ENCODE measurements at places on chromosomes 13 and 19. TPM values are rescaled to one million over a fixed set of nuclear protein-coding genes. Genes with fewer than 3 reads are reported as not detected.

The PPM1N gene
- total RNA-seq, result not detected

The KIR3DL2 gene
- total RNA-seq, result not detected

The PTH2 gene
- not detected for total RNA-seq

DNA sequence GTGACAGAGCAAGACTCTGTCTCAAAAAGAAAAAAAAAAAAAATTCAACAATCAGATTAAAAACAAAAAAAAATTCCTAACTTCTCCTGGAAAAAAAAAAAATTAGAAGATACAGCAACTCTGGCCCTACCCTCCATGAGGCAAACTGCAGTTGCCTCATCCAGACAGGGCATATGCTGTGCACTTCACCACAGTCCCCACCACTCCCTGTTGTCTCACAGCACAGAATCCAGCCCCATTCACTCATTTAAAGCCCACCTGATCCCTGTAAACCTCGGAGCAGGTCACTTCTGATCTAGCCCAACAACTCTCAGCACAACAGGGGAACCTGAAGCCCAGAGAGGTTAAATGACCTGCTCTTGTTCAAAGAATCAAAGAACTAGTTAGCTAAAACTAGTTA is 24.9 kb downstream of the RHPN2 start:
- no peak for DNase-seq

DNA sequence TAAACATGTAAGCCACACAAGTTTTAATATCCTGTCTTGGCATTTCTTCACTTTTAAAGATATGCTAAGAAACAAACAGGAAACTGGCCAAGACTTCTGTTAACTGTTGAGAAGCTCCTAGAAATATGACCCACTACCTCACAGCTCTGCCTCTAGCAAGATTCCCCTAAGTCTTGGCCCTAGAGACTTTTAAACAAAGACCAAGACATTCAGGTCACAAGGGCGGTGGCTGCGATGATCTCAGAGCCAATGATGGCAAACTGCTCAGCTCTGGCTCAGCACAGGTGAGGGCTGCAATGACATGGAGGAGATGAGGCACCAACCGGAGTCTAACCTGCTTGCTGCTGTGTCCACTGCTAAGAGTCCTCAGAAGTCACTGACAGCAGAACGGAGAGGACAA is 114.8 kb downstream of the SUCLA2 start:
- no peak for DNase-seq

DNA sequence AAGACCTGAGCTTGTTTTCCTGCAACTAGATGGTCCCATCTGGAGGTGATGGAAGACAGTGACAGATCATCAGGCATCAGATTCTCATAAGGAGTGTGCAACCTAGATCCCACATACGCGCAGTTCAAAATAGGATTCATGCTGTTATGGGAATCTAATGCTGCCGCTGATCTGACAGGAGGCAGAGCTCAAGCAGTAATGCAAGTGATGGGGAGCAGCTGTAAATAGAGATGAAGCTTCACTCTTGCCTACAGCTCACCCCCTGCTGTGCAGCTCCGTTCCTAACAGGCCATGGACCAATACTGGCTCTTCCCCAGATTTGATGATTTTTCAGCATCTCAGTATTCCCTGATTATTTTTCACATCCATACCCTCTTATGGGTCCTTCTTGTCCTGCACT is 208.4 kb upstream of the RXFP2 start:
- DNase-seq, result no peak

GRCh38 chr19:49456326-49456725 is 3.3 kb downstream of the ALDH16A1 start:
- no peak for DNase-seq

- no peak for DNase-seq
Measured at GRCh38 chr13:77599351-77599750, 63.8 kb downstream of the SCEL start.

DNA sequence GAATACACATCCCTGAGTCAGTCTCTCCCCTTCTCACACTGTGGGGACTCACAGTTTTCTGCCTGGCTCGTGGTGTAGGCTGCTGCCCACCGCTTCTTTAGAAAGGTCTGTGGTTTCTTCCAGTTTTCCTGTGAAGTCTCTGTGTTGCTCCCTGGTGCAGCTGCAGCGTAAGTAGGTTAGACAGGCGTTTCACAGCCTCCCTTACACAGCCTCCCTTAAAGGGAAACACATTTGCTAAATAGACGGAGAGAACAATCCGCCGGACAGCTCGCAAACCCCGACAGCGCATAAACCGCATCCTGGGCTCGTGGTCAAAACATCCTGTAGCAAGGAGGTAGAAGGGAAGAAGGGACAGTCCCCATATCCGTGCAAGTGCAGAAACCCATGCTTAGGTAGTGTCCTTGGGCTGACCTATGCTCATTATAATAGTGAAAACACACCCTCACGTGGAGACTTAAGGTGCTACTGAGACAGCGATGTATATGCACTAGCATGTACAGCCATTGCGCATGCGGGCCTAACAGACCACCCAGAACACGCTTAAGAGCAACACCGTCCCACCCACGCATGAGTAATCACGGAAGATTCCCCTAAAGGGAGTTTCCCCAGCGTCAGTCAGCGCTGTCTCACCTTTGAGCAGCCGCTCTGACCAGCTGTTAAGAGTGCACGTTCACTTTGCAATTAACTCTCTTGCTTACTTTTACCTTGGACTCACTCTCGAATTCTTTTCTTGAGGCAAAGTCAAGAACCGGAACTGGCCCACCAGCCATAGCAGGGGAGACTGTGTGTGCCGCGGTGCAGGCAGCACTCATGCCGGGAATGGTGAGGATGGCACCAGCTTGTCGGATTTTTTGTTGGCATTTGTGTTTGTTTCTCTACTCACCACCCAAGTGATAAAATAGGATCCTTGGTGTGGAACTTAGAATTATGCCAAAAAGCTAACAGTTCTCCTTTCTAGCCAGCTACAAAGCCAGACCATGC is 16.6 kb downstream of the SIGLEC8 start:
- no peak for DNase-seq

Measured in neural crest cell (in vitro differentiated cells).